ENCODE measurements at places on chromosomes 4 and X.

DNA sequence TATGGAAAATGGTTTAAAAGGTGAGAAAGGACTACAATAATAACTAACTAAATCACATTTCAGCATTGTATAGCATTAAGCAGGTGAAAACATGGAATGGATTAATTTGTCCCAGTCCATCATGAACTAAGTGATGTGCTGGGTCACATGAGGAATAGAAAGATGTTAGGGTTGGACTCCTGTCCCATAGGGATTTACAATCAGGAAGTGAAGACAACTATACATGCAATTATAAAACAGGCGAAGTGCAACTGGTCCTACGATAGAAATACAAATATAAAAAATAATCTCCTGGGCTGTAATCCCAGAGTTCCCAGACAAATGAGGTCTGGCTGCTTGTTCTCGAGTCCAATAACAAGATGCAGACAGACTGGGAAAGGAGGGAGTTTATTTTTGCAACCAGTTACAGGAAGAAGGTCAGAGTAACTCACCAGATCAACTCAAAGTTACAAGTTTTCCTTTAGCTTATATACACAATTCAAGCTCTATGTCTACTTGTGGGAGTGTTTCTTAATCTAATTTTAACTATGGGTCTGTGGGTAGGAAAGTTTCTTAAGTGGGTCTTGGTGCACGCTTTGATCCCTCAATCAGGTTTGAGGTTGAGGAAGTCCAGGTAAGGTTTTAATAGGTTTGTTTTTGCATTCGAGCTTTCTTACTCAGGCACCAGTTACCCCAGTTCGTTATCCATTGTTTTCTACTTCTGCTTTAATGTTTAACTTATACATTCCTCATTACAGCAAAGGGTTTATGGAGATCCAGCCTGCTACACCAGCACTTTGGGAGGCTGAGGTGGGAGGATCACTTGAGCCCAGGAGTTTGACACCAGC lies 50.1 kb downstream of the IGFBP7 start:
- no peak for DNase-seq

- no peak for DNase-seq
These were observed 177.8 kb upstream of the C1QTNF7 start for GRCh38 chr4:15250021-15250441.

- DNase-seq, result peak; percentile 17
These were observed 137.4 kb downstream of the DKK2 start for GRCh38 chr4:106898621-106899230.

- DNase-seq, result no peak
These were observed 347.7 kb downstream of the GABRG1 start for GRCh38 chr4:45776146-45776545.

- no peak for DNase-seq
These were observed 549.5 kb downstream of the C4orf33 start for GRCh38 chr4:129645461-129645860.

- DNase-seq, result no peak
These were observed 87.8 kb downstream of the SPRY1 start for GRCh38 chr4:123484291-123484926.

DNA sequence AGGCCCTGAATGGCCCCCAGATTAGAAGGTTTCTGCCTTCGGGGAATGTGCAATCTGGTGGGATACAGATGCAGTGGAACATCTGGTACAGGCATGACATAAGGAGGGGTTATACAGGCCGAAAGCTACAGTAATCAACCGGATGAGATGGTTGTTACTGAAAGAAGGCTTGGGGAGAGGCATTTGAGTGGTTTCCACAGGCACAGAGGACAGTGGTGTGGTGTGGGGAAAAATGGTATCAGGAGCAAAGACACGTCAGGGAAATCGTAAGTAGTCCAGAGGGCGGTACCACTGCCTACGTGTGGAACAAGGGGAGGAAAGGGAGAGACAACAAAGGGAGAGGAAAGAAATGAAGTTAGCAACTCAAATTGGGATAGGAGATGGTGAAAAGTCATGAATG lies 3.0 kb downstream of the PDLIM3 start:
- no peak for DNase-seq

DNA sequence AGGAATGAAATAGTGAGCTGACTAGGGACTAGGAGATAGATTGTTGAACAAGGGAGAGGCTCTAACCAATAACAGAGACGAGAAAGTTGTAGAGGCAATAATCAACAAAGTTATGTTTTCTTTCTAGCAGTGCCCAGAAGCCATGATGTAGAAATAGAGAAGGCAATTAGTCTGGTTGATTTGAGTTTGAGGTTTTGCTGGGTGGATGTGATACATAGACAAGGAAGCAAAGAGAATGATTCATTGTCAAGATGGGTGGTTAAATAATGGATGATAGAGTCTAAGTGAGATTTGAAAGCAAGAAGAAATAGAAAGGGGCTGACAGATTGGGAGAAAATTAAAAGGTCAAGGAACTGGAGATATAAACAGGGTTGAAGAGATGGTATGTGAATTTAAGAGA lies 11.2 kb downstream of the RBM41 start:
- DNase-seq, result no peak
